ENCODE measurements at places on chromosomes 3 and 15.
A peak's percentile ranks its signal among the peaks of the same experiment; 100 is the strongest.

- no peak for DNase-seq
Observed at GRCh38 chr3:149095487-149095886, 9.2 kb upstream of the HLTF start.

- DNase-seq = no peak
Observed at GRCh38 chr15:57090496-57090859, 172.0 kb downstream of the TCF12 start.

- DNase-seq = no peak
Observed at GRCh38 chr15:98805434-98806274, 157.3 kb downstream of the IGF1R start.

DNA sequence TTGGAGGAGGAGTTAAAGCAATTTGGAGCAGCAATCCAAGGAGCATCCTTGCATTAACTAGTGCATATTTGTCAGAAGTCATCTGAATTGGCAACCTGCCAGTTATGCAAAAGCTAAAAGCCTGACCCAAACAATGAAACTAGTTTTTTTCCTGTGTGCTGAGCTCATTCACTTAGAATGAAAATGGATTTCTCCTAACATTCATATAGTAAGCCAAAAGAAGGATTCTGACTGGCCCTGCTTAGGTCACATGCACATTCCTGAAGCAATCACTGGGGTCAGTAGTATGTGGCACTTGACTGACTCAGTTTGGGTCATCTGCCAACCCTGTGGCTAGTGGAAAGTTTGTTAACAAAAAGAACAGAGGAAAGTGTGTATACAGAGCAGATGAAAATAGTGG is 30.5 kb downstream of the OXSM start:
- no peak for DNase-seq

GRCh38 chr3:43728476-43728875 is 37.7 kb downstream of the ABHD5 start:
- DNase-seq = no peak

GRCh38 chr3:193711964-193712598 is 119.1 kb downstream of the OPA1 start:
- DNase-seq = peak; percentile 98

DNA sequence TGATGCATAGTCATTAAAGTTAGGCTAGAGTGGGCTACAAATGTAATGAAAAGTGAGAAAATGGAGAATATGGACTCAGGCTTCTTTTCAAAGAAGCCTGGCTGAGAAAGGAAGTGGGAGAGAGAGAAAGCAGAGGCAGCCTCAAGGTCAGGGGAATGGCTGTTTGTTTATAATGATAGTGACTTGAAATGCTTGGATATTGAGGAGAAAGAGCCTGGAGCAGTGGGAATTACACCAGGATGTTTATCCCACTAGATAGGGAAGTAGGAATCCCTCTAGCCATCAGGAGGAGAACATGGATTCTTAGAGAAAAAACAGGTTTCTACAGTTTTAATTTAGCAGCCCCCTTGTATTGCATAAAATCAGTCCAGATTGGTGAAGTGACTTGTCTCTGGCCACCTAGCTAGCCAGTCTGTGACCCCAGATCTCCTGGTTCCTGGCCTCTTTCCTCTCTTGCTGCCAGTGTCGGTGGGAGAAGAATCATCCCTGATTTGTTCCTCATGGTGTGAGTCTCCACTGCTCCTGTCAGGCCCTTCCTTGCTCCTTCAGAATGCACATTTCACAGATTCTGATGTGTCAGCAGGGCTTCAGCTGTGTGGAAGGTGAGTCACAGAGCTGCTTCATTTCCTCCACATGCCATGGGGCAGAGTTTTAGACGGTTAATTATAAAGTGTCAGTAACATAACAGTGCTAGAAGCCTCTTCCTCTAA is 32.9 kb downstream of the SEMA6D start:
- DNase-seq = no peak

DNA sequence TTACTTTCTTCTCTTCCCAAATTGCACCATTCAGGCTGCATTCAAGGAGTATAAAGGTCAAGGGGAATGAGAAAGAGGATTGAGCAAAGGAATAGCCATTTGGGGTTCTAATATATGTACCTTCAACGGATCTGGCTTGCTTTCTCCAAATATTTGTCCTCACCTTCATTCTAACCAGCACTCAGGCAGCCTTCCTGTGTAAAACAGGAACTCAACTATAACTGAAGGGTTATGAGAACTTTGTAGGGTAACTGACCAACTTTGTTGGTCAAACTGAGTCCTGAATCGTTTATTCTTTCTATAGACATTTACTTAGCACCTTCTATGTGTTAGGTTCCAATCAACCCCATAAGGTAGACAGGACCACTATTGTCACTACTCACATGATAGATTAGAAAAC is 5.1 kb upstream of the CPOX start:
- DNase-seq = no peak

All from NCI-H2029 (cell line).